ENCODE measurements at places on chromosomes 1 and 21.

DNA sequence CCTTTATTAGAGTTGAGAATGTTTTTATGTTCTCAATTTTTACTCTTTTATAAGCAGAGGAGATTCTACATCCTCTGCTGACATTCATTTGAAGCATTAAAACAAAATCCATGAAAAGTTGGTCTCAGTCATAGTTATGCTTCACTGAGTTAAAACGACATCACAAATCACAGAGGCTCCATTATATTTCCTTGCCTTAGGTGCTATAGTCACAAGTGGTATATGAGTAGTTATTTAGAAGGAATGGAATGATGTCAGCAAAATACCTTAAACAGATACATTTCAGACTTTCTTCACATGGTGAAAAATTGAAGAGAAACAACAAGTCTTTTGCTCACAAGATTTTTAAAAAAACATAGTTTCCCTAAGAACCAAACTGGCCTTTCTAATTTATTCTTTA lies 11.7 kb upstream of the METTL13 start:
- DNase-seq = no peak

- DNase-seq = peak; percentile 93
Observed at GRCh38 chr1:178532392-178532791, 19.5 kb downstream of the TEX35 start.

DNA sequence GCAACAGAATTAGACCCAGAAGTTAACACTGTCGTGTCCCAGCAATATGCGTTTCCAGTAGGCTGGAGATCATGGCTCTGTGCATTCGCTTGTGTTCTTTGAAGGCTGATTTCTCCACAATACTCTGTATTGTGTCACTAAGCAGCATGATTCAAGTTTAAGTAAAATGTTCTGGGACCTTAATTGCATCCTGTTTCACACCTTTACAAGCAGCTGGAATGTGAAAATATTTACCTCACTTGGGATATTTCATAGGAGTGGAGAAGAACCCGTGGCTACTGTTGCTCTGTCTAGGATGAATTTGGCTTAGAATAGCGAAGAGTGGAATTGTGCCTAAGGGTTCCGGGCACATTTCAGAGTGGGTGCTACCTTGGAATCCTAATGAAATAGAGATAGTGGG lies 6.3 kb downstream of the PTGFRN start:
- DNase-seq = no peak

- DNase-seq = no peak
Observed at GRCh38 chr21:40057331-40057730, 190.1 kb downstream of the PCP4 start.

GRCh38 chr1:230143534-230143933 lies 76.5 kb downstream of the GALNT2 start:
- no peak for DNase-seq

DNA sequence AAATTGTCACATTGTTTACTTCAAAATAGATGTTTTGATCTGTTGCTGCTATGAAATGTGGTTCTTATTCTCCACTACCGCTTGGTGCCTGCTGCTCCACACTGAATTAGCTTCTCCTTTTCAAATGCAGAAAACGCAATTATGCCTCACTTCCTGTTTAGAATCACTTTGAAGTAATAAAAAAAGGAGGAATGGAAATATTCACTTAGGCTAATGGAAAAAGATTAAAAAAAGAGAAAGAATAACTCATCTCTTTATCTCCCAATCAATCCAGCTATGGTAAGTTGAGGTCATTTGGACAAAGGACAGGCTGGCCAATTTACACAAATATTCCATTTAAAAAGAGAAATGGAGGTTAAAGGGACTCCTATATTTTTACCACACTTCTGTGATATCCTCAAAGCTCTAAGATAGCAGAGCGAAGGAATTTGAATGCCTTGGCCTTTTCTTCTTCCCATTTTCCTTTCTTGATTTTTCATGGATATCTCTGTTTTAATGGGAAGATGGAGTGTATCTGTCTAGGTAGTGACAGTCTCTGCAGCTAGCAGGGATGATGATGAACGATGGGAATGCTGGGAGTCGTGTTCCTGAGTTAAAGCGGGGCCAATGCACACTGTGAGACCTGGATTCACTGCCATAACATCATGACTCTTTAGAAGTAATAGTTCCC lies 35.7 kb downstream of the RGS5 start:
- DNase-seq = no peak

GRCh38 chr1:38598118-38598517 lies 261.5 kb downstream of the RRAGC start:
- no peak for DNase-seq

DNA sequence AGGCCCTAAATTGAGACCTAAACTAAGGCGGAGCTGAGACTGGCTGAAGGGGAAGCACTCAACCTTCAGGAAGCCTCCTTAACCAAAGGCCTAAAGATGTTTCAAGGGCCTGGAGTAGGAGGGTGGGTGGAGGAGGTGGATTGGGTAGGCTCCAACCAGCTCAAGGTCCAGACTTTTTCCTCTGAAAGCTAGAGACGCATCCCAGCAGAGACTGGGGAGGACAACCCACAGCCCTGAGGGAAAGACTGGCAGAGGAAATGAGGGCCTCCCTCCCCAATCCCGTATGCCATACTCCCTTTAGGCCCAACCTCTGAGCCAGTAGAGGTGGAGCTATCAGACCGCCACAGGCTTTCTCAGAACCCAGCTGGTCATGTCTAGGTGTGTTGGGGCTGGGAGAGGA lies 1.1 kb downstream of the ECM1 start:
- no peak for DNase-seq

DNA sequence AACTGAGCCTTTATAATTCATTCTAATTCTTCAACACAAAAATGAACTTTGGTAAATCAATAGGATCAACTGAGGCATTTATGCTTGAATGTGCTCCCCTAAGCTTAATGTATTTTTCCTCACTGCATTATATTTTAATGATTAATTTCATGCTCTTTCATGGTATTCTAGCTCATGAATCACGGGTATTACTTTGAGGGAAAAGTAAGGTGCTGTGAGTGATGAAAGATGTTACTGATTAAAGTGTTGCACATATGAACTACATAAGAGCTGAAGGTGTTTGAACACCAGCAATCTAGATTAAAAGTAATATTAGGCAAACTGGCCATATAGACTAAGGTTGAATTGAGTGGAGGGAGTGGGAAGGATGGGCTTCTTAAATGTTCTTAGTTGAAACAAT lies 1.9 kb downstream of the DPYD start:
- DNase-seq = no peak

DNA sequence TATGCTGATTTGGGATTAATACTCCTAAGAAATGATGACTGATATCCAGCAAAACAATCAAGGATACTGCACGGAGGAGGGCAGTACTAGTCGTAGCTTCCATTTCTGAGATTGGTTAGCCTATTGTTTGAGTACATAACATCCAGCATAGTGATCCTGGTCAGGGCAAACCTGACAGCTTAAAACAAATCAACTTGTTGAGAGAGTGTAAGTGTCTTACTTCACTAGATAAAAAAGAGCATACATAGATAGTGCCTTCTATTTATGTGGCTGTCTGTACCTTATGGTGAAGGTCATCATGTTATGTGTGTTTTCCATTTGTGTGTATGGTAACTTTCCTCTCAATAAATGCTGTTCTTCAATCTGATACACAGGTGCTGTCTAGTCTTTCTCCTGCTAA lies 228.4 kb downstream of the PTGER3 start:
- DNase-seq = no peak

GRCh38 chr1:219329578-219329977 lies 155.9 kb downstream of the LYPLAL1 start:
- DNase-seq = no peak

DNA sequence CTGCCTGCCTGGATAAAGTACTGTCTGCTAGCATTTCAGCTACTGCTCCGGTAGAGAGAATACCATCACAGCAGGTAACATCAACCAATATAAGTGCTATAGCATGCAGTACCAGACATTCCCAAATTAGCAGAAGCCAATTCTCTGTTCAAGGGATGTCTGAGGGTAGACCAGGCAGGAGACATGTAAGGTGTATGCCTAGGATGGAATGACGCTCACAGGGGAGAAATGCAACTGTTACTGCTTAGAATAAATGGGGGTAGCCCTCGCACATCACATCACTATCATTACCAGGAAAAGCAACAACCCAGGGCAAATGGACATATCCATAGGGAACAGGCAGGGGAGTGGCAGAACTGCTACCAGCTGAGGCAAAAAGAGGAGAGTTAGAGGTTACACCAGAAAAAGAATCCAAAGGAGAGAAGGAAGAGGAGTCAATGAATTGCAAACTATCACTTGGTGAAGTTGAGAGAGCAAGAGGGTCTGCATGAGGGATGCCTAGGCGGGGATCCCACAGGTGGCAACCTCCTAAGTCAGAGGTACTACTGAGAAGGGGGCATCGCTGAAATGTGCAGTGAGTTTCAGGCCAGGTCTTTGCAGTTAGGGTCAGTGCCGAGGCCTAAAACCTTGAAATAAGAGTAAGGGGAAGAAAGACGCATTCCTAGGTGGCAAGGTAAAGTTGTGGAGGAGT lies 1.1 kb downstream of the UBE2Q1 start:
- no peak for DNase-seq

GRCh38 chr1:98389809-98390208 lies 271.7 kb upstream of the SNX7 start:
- no peak for DNase-seq

- DNase-seq = no peak
Observed at GRCh38 chr1:190049314-190049713, 428.4 kb downstream of the BRINP3 start.

DNA sequence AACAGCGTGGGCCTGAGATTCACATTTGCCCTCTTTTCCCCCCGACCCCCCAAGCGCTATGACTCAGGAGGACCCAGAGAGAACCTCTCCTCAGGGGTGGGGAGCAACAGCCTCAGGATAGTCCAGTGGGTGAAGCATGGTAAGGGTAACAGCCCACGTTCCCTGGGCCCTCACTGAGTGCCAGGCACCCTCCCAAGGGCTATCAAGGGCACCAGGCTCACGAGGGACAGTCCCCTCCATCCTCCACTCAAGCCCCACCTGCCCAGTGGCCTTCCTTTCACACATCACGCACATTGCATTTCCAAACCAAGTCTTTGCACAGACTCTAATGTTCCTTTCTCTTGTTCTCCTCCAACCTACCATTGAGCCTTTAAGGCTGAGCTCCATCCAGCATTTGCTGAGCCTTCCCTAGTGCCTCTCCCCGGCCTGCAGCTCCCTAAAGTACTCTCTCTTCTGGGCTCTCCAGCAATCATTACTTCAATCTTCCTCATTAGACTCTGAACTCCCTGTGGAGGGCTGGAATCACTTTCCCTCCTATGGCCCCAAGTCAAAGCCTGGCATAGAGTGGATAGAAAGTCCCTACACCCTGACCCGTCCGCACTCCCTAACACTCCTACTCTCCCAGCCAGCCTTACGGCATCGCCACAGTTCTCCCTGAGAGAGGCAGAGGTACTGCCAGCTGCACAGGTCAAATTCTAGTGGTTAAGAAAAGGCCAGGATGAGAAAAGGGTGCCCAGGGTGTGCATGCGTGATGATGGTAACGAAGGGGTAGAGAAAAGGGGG lies 1.0 kb downstream of the AKR7A2 start:
- DNase-seq = peak; percentile 21

- no peak for DNase-seq
Observed at GRCh38 chr1:55696181-55696754, 481.1 kb upstream of the USP24 start.

- no peak for DNase-seq
Observed at GRCh38 chr1:234582681-234583301, 27.2 kb downstream of the IRF2BP2 start.

DNA sequence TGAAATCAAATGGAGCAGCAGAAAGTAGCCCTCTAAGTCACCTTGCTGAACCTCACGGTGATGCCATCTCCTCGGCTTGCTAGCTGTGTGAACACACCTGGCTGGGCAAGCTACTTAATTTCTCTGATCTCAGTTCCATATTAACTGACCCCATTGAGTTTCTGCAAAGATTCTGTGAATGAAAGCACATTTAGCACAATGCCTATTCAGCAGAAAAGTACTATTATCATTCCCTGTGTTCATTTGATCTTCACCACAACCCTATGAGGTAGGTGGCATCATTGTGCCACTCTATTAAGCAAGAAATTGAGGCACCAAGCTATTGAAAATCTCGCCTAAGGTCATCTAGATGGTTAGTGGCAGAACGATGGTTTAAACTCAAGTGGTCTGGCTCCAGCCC lies 130.1 kb upstream of the HOOK1 start:
- no peak for DNase-seq

- DNase-seq = no peak
Observed at GRCh38 chr1:238628110-238628509, 737.4 kb upstream of the ZP4 start.

DNA sequence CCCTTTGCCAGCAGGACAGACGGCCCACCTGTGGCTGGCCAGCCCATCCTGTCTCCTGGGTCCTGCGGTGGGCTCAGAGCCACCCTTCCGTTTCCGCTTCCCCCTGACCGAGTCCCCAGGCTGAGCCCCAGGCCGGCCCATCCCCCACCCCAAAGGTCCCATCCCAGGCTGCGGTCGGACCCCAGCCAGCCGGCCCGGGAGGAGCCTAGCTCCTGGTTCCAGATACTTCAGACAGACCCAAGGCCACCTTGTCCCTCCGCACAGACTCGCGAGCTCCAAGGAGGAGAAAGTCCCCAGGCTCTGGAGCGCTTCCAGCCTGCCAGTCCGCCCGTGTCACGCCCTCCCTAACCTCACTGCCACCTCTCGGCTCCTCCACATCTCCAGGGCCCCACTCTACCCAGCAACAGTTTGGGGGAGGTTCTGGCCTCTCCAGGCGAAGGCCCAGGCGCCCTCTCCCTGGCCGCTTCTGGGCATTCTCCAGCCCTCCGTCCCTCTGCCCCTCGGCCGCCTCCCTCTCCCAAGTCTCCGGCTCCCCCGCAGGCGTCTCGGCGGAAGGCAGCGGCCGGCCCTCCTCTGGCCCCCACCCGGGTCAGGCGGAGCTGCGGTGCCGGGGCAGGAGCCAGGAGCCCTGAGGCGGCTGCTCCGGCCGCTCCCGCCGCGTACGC lies 835 bp downstream of the LRRN2 start:
- DNase-seq = peak; percentile 60

GRCh38 chr1:174433451-174433850 lies 14.3 kb upstream of the GPR52 start:
- DNase-seq = no peak

DNA sequence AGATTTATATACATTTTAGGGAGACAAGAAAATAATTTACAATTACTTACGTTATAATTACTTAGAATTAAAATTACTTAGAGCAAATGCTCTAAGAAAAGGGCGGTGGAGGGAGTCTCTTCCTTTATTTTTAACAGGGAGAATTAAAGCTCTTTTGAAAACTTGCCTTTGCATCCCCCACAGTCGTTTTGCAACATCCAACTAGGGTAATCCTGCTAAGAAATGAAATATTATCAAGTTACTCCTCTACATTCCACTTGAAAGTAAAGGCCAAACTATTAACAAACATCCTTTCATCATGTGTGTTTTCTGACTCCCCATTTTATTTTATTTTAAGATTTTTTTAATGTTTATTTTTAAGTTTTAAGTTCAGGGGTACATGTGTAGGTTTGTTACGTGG lies 1358.5 kb downstream of the NCAM2 start:
- no peak for DNase-seq

All from HEK293T (cell line).